ENCODE measurements at places on chromosomes 1 and 21.
A peak's percentile ranks its signal among the peaks of the same experiment; 100 is the strongest.

DNA sequence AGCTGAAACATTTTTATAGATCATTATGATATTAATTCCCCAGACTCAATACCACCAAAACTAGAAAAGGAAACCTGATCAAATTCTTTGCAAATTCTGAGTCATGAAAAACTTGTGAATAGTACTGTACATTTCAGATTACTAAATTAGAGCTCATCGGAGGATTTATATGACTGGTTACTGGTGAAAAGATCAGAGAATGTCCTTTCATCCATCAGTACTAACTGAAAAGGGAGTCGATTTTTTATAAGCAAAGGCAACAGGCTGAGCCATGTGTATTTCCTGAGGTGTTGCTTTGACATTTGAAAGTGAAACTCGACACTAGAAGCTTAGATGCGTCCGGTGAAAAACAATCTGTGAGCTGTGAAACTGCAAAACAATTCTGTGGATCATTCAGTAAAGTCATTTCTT is 155.7 kb downstream of the TNFSF18 start:
- peak; percentile 22 for DNase-seq

GRCh38 chr1:207067185-207067584 is 14.1 kb downstream of the PFKFB2 start:
- no peak for DNase-seq

DNA sequence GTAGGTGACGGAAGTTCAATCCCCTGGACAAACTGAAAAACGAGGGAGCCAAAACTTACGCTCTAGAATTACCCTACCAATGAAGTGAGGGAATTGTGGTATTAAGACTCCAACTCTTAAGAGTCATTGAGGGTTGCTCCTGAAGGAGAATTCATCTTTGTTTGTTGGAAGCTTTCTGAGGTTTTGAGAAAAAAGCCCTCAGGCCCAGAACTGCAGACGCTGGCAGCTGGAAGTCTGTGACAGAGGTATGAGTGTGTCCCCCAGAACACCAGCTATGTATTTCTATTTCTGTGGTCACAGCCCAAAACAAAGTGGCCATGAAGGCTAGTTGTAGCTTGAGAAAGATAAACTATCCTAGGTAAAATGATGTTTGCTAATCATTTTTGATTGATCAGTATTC is 438.8 kb upstream of the B3GALT2 start:
- DNase-seq, result no peak

DNA sequence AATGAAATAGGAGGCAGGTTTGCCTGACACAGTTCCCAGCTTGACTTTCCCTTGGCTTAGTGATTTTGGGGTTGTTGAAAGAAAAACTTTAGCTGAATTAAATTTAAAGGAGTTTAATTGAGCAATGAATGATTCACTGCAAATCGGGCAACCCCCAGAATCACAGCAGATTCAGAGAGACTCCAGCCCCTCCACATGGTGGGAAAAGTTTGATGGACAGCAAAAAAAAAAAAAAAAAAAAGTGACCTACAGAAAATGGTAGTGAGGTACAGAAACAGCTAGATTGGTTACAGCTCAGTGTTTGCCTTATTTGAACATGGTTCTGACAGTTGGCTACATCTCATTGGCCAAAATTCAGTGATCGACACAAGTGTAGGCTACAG is 12.6 kb upstream of the IFNAR2 start:
- no peak for DNase-seq

GRCh38 chr21:38140207-38140903 is 116.4 kb upstream of the KCNJ15 start:
- no peak for DNase-seq

DNA sequence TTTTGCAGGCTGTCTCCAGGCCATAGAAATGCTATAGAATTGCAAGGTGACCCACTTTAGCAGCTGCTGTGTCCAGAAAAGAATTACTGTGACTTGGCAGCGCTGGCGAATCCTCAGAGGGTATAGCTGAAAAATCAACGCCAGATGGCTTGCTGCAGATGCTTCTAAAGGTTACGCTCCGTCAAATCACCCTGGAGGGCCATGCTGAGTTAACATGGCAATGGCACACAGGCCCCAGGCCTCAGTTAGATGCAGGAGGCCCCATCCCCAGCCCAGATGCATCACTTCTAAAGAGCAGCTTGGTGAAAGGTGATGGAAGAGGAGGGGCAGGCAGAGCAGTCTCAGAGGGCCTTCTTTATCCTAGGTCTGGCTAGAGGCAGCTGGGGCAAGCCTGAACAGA is 18.0 kb downstream of the KIAA1614 start:
- no peak for DNase-seq

DNA sequence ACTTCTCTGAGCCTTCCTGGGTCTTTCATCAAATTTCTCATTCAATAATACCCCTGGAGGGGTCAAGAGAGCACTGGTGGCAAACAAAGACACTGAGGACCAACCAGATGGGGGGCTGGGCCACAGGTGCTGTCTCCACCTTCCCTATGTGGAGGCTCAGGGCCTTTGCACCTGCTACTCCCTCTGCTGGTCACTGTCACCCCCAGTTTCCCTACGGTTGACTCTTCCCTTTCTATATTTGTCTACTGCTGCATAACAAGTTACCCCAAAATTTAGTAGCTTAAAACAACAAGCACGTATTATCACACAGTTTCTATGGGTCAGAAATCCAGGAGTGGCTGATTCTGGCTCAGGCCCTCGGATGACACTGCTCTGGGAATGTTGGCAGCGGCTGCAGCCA is 138.8 kb upstream of the RUNX3 start:
- DNase-seq, result no peak

- no peak for DNase-seq
Measured at GRCh38 chr1:23568608-23569383, 9.5 kb upstream of the ID3 start.

GRCh38 chr1:157540852-157541251 is 11.5 kb downstream of the FCRL5 start:
- DNase-seq, result no peak

GRCh38 chr1:110874324-110875215 is 1.6 kb downstream of the CD53 start:
- no peak for DNase-seq

DNA sequence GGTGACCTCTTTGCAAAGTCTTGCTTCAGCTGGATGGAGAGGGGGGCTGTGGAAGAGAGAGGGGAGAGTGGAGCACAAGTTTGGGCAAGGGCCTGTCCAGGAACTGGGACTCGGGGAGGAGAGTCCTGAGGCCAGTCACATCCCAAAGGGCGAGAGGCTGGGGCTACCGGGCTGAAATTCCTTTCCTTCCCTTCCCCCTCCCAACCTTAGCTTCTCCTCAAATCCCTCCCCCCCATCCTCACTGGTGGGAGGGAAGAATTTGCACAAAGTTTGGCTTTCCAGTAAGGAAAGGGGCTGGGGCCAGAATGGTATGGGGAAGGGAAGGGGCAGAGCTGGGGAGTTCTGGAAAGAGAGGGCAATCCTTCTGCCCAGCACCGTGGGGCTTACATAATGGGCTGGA is 854 bp downstream of the CNTN2 start:
- DNase-seq, result no peak

- no peak for DNase-seq
Measured at GRCh38 chr1:44549510-44549909, 124.8 kb downstream of the TMEM53 start.

DNA sequence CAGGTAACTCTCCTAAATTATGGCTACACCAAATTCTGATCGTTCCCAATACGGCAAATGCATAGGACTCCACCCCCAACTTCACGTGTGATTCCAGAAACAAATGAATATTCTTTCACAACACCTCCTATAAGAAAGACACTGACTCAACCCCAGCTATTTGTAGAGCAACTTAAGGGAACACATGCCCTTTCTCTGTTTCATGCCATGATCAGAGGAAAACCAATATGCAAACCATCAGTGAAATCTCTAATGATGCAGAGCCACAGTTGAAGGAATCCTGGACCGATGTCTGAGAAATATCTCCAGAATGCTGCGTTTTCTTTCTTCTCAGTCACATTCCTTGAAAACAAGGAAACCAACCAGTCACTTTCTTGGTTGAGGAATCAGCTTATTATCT is 164.2 kb upstream of the PTBP2 start:
- no peak for DNase-seq

DNA sequence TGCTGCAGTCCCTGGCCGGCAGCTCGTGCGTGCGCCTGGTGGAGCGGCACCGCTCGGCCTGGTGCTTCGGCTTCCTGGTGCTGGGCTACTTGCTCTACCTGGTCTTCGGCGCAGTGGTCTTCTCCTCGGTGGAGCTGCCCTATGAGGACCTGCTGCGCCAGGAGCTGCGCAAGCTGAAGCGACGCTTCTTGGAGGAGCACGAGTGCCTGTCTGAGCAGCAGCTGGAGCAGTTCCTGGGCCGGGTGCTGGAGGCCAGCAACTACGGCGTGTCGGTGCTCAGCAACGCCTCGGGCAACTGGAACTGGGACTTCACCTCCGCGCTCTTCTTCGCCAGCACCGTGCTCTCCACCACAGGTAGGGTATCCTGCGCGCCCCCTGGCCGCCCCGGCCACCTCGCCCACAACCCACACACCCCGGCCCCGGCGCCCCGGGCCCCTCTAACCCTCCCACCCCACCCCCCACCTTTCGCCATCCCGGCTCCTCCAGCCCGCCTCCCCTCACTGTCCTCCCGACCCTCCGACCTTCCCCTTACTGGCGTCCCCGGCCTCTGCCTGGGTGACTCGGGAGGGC is 352 bp downstream of the KCNK1 start:
- DNase-seq, result peak; percentile 41

GRCh38 chr1:166032572-166033371 is 134.0 kb downstream of the FAM78B start:
- DNase-seq, result no peak

DNA sequence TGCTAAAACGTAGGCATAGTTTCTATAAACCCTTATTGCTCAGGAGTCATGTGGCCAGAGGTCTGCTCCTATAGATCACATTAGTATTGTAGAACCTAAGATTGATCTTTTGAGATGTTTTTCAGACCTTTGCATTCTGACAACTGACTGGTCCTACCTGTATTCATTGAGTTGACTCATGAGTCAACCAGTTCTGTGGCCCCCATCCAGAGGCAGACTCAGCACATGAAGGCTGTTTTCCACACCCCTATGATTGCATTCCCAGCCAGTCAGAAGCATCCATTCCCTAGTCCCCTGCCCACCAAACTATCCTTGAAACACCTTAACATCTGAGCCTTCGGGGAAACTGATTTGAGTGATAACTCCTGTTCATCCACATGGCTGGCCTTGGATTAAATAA is 451.7 kb downstream of the SIPA1L2 start:
- DNase-seq, result no peak

- DNase-seq, result no peak
Measured at GRCh38 chr1:11615090-11615489, 39.1 kb downstream of the FBXO2 start.

DNA sequence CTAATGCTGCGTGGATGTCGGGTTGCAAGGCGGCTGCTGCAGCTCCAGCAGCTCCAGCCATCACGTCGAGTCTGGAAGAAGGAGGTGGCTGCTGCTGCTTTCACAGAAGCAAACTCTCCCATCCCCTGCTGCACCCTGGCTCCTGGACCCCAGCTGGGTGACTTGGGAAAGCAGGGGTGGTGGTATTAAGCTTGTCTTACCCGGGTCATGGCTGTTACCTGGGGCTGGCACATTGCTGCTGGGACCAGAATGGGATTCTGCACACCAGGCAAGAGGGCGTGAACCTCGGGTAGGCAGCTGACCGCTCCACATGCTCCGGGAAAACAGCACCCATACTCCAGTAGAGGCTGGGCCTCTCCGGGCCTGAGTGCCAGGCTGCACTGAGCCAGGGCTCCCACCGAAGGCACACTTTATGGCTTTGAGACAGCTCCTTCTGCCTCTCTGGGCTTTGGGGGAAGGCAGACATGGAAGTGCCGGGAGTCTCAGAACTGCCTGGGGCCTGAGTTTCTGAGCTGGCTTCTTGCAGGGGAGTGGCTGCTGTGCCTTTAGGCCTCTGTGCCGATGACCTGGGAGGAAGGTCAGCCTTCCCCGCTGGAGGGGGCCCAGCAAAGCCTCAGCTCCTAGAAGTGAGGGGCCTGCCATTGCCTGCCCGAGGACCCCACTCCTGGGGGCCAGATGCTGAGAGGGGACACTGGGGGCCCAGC is 1.2 kb downstream of the SMIM1 start:
- no peak for DNase-seq

DNA sequence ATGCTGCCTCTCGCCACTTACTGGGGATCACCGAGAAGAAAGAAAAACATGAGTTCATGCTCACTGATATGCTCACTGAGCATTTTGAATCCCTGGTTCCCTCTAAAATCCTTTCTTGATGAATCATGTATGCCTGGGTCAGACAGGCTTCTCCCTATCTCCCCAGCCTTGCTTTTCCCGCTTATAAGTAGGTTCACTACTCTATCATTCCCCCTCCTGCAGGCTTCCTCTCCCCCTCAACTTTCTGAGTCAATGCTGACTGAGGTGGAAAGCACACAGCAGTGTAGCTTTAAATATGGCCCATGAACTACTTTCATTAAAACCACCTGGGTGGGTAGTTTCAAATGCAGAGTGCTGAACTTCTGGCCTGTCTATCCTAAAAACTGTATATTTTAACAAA is 41.7 kb downstream of the FMO4 start:
- no peak for DNase-seq

DNA sequence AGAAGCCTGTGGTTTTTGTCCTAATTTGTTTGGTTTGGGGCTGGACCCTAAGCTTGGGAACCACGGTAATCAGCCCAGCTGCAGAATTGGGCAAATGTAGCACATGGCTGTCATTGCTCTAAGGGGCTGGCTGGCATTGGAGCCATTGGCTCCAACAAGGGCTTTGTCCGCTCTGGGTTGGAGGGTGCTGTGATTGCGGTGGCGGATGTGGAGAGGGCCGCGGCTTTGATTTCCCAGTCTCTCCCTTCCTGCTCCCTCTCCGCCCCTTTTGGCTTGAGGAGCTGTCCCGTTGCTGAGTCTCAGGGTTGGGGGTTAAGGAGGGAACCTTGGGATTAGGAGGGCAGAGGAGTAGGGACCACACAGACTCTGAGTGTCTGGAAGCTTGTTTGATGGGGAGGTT is 91.7 kb upstream of the CD34 start:
- no peak for DNase-seq

DNA sequence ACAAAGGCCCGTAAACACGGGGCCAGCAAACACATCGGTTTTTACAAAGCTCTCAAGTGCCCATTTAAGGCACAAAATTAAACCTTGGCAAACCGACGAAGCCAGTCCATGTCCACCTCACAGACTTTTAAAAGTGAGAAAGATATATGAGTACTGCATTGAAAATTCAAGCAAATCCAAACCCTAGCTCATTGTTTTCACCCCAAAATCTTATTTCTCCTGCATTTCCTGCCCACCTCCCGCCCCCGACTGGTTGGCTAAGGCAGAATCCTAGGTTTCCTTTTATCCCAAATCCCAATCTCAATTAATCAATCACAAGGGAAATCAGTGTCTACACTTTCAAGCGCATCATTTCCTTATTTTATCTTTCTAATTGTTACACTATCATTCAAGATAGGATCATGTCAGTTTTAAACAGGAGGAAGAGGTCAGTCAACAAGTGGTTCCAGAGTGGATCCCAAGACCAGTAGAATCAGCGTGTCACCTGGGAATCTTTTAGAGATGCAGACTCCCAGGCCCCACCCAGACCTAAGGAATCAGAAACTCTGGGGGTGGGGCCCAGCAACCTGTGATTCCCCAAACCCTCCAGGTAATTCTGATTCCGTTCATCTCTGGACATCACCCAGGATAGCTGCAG is 1.7 kb upstream of the GNG4 start:
- no peak for DNase-seq

Data from GM12891 (cell line).